Right lobe of liver (tissue), 6 donors: ENCODE measurements at places on chromosomes 12 and 14. TPM values are rescaled to one million over a fixed set of nuclear protein-coding genes. Genes with fewer than 3 reads are reported as not detected.

The RPL10L gene
- not detected for total RNA-seq

GRCh38 chr12:8685051-8685450 is 12.7 kb upstream of the RIMKLB start:
- DNase-seq, result no peak
- H3K36me3 ChIP-seq, result no peaks in the 10 kb centered on the region
- no peak overlapping the region for H3K4me3 ChIP-seq
- no peaks in the 10 kb centered on the region for H3K4me1 ChIP-seq
- no peak overlapping the region for H3K27ac ChIP-seq

DNA sequence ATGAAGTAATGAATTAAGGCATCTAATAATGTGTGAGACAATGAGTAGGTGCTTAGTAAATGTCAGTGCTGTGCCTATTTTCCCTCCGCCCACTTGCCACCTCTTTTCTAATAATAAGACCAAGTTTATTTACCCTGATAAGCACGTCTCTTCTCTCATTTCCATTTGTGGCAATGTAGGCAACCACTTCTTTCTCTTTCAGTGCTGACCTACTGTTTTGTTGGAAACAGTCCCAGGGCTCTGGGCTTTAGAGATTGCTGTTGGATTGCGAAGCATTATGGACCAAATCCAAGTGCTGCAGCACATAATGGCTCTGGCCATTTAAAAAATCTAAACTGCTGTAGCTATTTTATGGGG is 141.3 kb upstream of the PLEKHG7 start:
- DNase-seq, result no peak
- H3K4me3 ChIP-seq, result no peak overlapping the region
- no peaks in the 10 kb centered on the region for H3K36me3 ChIP-seq
- H3K27me3 ChIP-seq, result no peaks in the 10 kb centered on the region

The DNAH10 gene
- total RNA-seq, result 0.09 TPM

DNA sequence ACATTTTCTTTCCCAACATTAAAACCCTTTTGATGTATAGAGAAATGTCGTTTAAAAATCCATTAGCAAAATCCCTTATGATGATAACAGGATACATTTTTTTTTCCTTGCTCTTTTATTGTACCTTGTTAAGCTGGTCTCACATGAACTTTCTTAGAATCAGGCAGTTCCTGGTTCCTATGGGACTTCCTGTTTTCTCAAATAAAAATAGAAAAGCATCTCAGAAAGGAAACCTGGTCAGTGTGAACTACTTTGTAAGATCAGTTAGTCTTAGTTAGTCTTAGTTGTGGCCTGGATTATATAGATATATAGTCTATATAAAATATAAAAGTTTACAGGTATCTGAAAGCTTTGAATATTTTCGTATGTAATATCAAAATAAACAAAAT is 40.3 kb downstream of the LEMD3 start:
- peaks cover 7% of the 10 kb centered on the region for H3K4me1 ChIP-seq
- no peaks in the 10 kb centered on the region for H3K36me3 ChIP-seq
- H3K27me3 ChIP-seq, result no peaks in the 10 kb centered on the region
- H3K4me3 ChIP-seq, result no peak overlapping the region
- no peak for DNase-seq

GRCh38 chr12:2813214-2814185 is 1.0 kb downstream of the ITFG2 start:
- H3K36me3 ChIP-seq, result peaks cover 12% of the 10 kb centered on the region
- no peak for DNase-seq
- no peaks in the 10 kb centered on the region for H3K27me3 ChIP-seq
- H3K27ac ChIP-seq, result peak overlapping the region; percentile 90
- peak overlapping the region; percentile 58 for H3K4me3 ChIP-seq

GRCh38 chr14:93315575-93315974 is 17.3 kb downstream of the BTBD7 start:
- H3K27me3 ChIP-seq, result no peaks in the 10 kb centered on the region
- no peak overlapping the region for H3K4me3 ChIP-seq
- DNase-seq, result no peak

DNA sequence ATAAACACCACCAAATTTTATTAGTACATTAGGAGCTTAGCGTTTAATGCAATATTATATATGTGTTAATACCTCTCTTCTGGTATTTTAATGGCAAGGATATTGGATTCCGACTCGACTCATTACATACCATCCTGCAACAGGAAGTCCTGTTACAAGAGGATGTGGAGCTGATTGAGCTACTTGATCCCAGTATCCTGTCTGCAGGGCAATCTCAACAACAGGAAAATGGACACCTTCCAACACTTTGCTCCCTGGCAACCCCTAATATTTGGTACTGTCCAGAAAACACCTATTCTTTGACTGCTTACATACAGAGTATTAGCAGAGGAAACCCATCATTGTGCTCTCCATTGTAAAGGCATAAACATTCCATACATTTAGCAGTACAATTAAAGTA is 45.2 kb downstream of the VEZT start:
- H3K4me3 ChIP-seq, result no peak overlapping the region
- H3K27ac ChIP-seq, result no peak overlapping the region
- peaks cover 3% of the 10 kb centered on the region for H3K36me3 ChIP-seq
- H3K4me1 ChIP-seq, result no peaks in the 10 kb centered on the region
- no peaks in the 10 kb centered on the region for H3K27me3 ChIP-seq

The AEBP2 gene
- 18.2 TPM for total RNA-seq

DNA sequence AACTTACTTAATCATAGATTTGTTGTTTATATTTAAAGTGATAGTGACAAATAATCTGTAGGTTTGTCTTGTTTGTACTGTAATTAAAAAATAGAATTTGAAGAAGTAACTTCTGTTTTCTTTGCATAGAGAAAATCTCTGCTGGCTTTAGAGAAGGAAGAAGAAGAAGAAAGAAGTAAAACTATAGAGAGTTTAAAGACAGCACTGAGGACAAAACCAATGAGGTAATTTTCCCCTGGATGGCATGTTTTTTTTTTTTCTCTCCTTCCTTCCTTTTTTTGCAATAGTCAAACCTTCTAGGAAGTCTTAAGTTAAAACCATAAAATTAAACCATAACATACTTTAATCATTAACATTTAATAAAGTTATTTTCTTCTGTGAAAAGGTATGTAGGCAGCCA is 131.9 kb downstream of the DAAM1 start:
- peaks cover 29% of the 10 kb centered on the region for H3K4me1 ChIP-seq
- no peaks in the 10 kb centered on the region for H3K27me3 ChIP-seq
- no peak for DNase-seq
- no peak overlapping the region for H3K4me3 ChIP-seq

DNA sequence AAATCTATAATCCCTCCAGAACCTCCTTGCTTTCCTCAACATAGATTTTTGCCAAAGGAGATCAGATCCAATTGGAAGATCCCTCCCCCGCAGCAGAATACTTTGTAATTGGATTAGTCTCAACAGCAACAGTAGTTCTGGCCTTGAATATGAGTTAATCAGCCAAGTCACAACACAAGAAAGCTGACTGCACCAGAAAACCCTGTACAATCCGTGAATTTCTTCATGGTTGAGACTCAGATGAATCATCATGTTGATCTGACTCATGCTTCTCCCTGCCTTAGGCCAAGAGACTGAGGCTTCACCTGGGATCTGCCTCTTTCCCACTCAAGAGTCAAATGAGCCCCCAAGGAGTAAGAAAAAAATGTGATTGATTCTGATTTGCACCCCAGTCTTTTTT is 3.0 kb upstream of the METTL17 start:
- H3K4me3 ChIP-seq, result no peak overlapping the region
- no peak for DNase-seq
- H3K4me1 ChIP-seq, result peaks cover 7% of the 10 kb centered on the region
- H3K27me3 ChIP-seq, result no peaks in the 10 kb centered on the region
- H3K36me3 ChIP-seq, result peaks cover 2% of the 10 kb centered on the region

GRCh38 chr12:104462931-104463339 is 6.2 kb downstream of the CHST11 start:
- H3K36me3 ChIP-seq, result no peaks in the 10 kb centered on the region
- H3K4me3 ChIP-seq, result no peak overlapping the region
- no peaks in the 10 kb centered on the region for H3K4me1 ChIP-seq
- DNase-seq, result no peak
- peaks cover 8% of the 10 kb centered on the region for H3K27me3 ChIP-seq

The BATF gene
- total RNA-seq, result 0.64 TPM

The UNC79 gene
- 0.10 TPM for total RNA-seq

GRCh38 chr14:55130196-55130550 is 1.1 kb downstream of the LGALS3 start:
- no peak for DNase-seq
- no peaks in the 10 kb centered on the region for H3K4me1 ChIP-seq
- no peaks in the 10 kb centered on the region for H3K27me3 ChIP-seq
- peak overlapping the region; percentile 82 for H3K27ac ChIP-seq
- no peaks in the 10 kb centered on the region for H3K36me3 ChIP-seq
- peak overlapping the region; percentile 45 for H3K4me3 ChIP-seq

DNA sequence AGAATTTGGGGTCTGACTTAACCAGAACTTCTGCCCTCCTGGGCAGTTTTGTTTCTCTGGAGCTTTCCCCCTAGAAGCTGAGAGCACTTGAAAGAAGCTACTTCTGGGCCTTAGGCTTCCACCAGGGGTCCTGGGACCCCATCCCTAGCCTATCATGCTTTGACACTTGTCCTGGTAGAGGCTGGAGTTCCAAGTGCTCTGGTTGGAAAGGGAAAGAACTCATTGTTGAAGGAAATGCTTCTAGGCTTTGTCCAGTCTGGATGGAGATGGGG is 1.4 kb upstream of the COL2A1 start:
- H3K27me3 ChIP-seq, result peaks cover 39% of the 10 kb centered on the region
- H3K27ac ChIP-seq, result no peak overlapping the region
- H3K4me1 ChIP-seq, result no peaks in the 10 kb centered on the region
- H3K36me3 ChIP-seq, result no peaks in the 10 kb centered on the region
- H3K4me3 ChIP-seq, result no peak overlapping the region

GRCh38 chr14:88342980-88343379 is 19.9 kb upstream of the KCNK10 start:
- no peaks in the 10 kb centered on the region for H3K27me3 ChIP-seq
- H3K36me3 ChIP-seq, result no peaks in the 10 kb centered on the region
- no peak for DNase-seq
- no peak overlapping the region for H3K27ac ChIP-seq

The PRH2 gene
- total RNA-seq, result not detected

The PELI2 gene
- total RNA-seq, result 2.1 TPM

DNA sequence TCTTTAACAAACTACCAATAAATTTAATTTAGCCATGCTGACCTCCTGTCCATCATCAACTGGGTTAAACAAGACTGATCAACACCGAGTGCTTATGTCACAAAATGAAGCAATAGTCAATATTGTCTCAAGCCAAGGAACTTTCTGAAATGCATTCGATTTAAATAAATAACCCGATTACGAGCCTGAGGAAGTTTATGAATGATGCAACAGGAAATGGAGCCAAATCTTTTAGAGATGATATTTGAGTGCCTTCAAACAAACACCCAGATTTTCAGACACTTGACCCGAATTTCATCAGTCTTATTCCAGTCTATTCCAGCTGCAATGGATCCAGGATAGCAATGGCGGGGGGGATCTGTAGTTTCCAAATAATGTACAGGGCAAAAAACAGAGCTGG is 27.9 kb downstream of the FAR2 start:
- no peak overlapping the region for H3K27ac ChIP-seq
- H3K36me3 ChIP-seq, result no peaks in the 10 kb centered on the region
- H3K4me1 ChIP-seq, result no peaks in the 10 kb centered on the region

GRCh38 chr12:117125767-117126166 is 26.6 kb upstream of the TESC start:
- DNase-seq, result no peak
- no peak overlapping the region for H3K27ac ChIP-seq
- H3K27me3 ChIP-seq, result no peaks in the 10 kb centered on the region
- no peak overlapping the region for H3K4me3 ChIP-seq
- H3K36me3 ChIP-seq, result no peaks in the 10 kb centered on the region

DNA sequence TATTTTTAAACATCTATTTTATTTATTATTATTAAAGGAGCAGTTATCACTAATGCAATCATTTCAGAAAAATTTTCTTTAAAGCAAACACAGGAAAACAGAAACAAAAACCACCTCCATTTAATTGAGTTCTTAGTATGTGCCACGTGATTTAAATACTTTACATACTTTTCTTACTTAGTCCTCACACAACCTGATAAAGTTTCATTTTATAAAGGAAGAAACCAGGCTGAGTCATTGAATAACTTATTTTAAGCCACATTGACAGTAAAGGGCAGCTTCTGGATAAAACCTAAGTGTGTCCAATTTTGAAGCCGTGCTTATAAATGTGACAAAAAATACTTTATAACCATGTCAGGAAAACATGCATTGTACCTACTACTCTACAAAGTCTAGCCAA is 57.1 kb upstream of the PCED1B start:
- DNase-seq, result no peak
- H3K27me3 ChIP-seq, result no peaks in the 10 kb centered on the region
- H3K36me3 ChIP-seq, result no peaks in the 10 kb centered on the region
- no peak overlapping the region for H3K4me3 ChIP-seq
- H3K4me1 ChIP-seq, result no peaks in the 10 kb centered on the region

DNA sequence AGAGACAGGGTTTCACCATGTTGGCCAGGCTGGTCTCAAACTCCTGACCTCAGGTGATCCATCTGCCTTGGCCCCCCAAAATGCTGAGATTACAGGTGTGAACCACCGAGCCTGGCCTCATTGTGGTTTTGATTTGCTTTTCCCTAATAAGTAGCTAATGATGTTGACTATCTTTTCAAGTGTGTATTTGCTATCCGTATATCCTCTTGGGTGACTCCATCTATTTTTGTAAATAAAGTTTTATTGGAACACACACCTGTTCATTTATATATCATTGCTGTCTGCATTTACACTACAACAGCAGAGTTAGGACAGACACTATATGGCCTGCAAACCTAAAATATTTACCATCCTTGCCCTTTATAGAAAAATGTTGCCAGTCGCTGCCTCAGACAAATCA is 13.7 kb upstream of the HRK start:
- H3K4me3 ChIP-seq, result no peak overlapping the region
- DNase-seq, result no peak
- H3K4me1 ChIP-seq, result no peaks in the 10 kb centered on the region
- no peaks in the 10 kb centered on the region for H3K36me3 ChIP-seq
- H3K27ac ChIP-seq, result no peak overlapping the region
- no peaks in the 10 kb centered on the region for H3K27me3 ChIP-seq

DNA sequence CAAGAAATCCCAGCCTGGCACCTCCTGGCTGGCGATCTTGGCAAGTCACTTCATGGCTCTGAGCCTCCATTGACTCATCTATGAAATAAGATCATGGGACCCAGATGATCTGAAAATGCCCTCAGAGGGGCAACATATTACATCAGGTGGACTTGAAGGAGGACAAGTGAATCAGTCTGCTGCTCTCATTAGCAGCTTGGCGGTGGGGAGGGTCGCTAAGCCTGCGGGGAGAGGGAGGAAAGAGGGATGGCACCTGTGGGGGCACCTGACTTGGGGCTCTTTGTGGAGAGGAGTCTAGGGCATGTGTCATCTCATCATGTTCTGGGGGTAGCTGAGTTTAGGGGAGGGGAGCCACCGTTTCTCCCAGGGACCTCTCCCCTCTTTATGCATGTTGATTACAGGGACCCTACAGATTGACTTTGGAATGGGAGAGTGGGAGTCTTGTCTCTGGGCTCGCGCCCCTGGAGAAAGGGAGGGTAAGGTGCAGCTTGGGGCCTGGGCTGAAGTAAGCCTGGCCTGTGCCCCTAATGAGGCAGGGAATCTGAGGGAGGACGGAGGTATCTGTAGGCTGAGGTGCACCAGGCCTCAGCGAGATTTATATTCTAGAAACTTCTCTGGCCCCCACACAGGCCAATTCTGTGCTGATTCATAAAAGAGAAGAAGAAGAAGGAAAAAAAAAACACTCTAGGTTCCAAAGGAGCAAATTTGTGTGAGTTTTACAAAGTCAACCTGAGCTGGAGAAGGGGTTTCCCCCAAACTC is 29.3 kb upstream of the BATF start:
- H3K4me3 ChIP-seq, result no peak overlapping the region
- no peaks in the 10 kb centered on the region for H3K27me3 ChIP-seq
- H3K4me1 ChIP-seq, result no peaks in the 10 kb centered on the region
- H3K27ac ChIP-seq, result no peak overlapping the region

The ZNF410 gene
- 18.9 TPM for total RNA-seq

GRCh38 chr12:99450036-99450630 is 197.4 kb upstream of the GARIN6 start:
- no peaks in the 10 kb centered on the region for H3K36me3 ChIP-seq
- H3K4me1 ChIP-seq, result no peaks in the 10 kb centered on the region
- H3K27me3 ChIP-seq, result no peaks in the 10 kb centered on the region
- no peak for DNase-seq
